ENCODE measurements at places on chromosomes 5 and 9.

- no peak for DNase-seq
Measured at GRCh38 chr5:10685115-10685521, 75.9 kb downstream of the DAP start.

DNA sequence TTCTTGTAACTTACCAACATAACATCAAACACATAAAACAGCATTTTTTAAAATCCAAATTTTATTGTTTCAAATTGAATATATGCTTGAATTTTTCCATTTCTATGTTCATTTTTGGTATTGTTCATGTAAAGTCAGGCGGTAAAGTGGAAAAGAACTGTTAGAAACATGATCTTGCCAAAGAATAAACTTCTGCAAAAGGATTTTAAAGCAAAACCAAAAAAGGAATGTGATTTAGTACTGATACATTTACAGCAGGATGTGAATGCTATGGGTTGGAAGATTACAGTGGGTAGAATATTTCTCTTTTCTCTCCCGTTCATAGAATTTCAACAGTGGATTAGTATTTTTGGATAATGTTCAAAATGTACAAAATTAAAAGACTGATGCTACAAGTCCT is 277.2 kb upstream of the MPDZ start:
- DNase-seq = no peak

DNA sequence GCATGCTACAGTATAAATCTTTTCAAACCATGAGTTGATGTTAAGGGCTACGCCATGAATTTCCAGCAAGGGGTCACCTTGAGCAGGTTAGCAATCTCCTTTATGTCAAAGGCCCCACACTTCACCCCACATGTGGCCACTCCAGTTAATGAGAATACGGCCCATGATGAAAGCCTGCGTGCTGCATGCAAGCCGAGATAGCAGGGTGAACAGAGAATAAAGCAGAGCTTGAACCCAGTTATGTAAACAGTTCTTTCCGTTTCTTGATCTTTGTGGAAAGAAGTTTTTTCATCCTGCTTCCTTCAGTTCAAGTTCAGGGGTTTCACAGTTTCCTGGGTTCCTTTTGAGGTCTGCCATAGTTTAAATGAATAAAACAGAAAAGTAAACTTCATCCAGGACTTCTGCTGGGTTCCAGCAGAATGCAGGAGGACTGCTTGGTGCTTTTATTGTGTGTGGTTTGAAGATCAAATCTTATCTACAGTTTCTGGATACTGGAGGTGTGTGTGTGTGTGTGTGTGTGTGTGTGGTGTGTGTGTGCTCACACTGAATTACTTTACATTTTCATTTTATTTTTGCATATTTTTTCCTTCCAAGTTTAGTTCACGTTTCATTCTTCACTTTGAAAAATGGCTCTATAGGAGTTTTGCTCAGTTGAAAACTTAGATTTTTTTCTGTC is 87.1 kb downstream of the HMHB1 start:
- no peak for DNase-seq

GRCh38 chr9:37555786-37556185 is 20.4 kb downstream of the FBXO10 start:
- no peak for DNase-seq

- no peak for DNase-seq
Measured at GRCh38 chr5:77379558-77380061, 112.5 kb downstream of the WDR41 start.

GRCh38 chr5:142717582-142718215 is 31.8 kb upstream of the FGF1 start:
- DNase-seq = no peak

- no peak for DNase-seq
Measured at GRCh38 chr5:142017832-142018427, 5.1 kb upstream of the GNPDA1 start.

DNA sequence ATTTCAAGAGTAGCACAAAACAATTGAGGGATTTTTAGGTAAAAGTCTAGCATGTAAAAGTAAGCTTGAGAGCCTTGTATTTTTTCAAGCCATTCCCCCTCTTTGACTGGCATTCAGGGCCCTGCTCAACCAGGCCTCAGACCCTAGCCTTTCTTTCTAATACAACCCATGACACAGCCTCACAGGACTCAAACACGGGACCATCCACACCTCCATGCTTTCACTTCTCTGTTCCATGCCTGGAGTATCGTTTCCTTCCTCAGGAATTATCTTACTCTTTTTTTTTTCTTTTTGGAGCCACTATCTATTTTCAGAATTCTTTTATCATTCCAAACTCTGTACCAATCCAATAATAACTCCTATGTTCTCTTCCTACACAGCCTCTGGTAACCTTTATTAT is 560.2 kb upstream of the CLINT1 start:
- DNase-seq = no peak

GRCh38 chr5:54709096-54709495 is 191.5 kb downstream of the SNX18 start:
- no peak for DNase-seq

- DNase-seq = no peak
Measured at GRCh38 chr5:168291342-168291963, at the start of gene WWC1. Gene WWC1, plus strand, starts transcription at chr5:168291645. Its CDS starts 508 bp downstream, at chr5:168292153.

GRCh38 chr5:131463656-131464055 is 171.4 kb downstream of the RAPGEF6 start:
- no peak for DNase-seq

GRCh38 chr9:136943291-136944211 is 987 bp downstream of the FBXW5 start:
- no peak for DNase-seq

GRCh38 chr5:30380228-30380627 is 813.3 kb upstream of the CDH6 start:
- no peak for DNase-seq

DNA sequence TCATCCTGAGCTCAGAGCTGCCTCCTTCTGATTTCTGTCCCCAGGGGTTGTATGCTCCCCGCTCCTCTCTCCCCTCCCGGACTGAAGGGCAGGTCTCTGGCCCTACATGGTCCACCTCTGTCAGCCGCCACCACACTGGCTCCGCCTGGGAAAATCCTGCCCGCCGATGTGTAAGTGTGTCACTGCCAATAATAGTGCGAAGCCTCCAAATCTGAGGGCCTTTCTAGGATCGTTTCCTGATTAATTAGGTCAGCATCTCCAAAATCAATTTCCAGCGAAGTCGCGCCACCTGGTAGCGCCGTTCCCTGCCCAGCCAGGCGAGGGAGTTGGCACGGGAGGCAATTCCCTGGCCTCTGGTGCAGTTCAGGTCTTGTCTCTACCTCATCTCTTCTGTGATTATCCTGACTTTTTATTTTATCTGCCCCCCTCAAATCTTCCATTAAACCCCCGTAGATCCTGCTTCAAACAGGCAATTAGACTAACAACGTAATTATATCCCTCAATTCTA is 73.5 kb downstream of the ZNF618 start:
- DNase-seq = no peak

GRCh38 chr5:109529520-109529919 is 119.7 kb upstream of the PJA2 start:
- DNase-seq = no peak

DNA sequence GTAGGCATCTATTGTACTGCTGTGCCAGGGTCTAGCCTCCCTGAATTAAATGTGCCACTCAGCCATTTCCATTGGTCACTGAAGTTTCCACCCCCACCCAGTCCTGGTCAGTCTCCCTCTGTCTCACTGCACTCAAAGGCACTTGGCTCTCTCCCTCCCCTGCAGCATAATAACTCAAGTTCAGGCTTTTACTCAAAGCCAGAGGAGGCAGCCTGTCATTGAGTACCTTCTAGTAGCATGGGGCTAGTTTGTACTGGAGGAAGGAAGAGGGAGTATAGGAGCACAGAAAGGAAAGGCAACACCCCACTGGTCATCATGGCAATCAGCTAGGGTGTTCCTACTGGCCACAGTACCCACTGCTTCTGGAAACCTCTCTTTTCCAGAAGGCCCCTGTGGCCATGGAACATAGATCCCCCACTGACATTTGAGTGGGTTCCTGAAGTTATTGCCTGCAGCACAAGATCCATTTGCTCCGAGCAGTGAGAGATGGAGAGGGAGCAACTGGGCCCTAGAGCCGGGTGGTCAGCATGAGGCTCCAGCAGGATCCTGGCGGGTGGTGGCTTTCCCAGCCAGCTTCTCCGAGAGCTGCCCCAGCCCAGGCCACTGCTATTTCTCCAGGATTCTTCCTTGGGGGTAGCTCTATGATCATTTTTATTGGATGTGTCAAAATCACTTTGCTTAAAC is 89.9 kb upstream of the CPEB4 start:
- no peak for DNase-seq

DNA sequence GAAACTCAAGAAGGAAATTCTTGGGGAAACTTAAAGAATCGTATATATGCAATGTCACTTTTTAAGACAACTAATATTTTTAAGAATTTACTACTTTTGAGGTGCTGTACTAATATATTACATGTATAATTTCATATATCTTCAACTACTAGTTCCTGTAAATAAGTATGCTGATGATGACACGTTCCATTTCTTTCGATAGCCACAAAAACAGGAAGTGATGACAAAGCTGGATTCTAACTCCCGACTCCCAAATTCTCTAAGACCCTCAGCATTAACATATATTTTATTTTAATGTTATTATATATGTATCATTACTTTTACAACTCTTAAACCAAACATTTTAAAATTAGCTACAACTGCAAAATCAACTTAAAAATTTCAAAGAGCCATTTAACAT is 74.8 kb downstream of the STK32A start:
- DNase-seq = no peak

DNA sequence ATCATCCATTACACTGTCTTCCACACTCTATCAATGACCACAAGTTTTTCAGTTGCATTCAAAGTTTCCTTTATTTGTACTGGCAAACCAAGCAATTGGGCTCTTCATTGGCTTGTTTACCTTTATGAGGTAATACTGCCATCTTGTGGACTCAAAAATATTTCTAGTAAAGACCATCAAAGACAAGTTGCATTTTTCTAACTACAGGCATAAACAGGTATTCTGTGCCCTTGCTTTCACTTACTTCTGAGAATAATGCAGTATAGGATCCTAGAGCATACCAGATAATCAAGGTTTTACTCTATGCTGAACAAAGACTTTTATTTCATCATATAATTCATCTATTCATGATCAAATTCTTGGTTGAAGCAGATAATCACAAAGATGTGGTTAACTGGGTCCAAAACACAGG is 173.7 kb upstream of the POU5F2 start:
- peak; percentile 20 for DNase-seq

GRCh38 chr5:39226100-39226451 is 6.7 kb upstream of the FYB1 start:
- no peak for DNase-seq

GRCh38 chr9:37083654-37084053 is 36.7 kb upstream of the ZCCHC7 start:
- DNase-seq = no peak

GRCh38 chr5:97544678-97545077 is 361.6 kb upstream of the RIOK2 start:
- no peak for DNase-seq

- no peak for DNase-seq
Measured at GRCh38 chr9:89591274-89592212, 13.3 kb upstream of the GADD45G start.

DNA sequence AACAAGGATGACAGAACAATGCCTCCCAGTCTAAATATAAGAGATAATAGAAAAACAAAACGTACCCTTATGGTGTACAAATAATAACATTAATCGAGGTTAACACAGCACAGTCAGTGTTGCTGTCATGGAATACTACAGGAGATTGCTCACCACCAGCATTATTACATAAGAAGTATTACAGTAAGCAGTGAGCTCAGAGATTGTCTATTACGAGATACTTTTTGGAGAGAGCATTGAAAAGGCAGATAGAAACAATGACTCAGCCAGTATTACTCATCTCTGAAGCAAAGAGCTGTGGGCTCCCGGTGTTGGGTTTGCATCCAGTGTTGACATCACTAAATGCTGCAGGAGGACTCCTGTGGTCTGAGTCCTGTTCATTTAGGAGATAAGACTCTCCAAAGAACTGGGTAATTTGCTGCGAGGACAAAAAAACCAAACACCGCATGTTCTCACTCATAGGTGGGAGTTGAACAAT is 191.9 kb upstream of the SEMA6A start:
- peak; percentile 79 for DNase-seq

GRCh38 chr5:16929831-16930230 is 6.3 kb downstream of the MYO10 start:
- DNase-seq = no peak

DNA sequence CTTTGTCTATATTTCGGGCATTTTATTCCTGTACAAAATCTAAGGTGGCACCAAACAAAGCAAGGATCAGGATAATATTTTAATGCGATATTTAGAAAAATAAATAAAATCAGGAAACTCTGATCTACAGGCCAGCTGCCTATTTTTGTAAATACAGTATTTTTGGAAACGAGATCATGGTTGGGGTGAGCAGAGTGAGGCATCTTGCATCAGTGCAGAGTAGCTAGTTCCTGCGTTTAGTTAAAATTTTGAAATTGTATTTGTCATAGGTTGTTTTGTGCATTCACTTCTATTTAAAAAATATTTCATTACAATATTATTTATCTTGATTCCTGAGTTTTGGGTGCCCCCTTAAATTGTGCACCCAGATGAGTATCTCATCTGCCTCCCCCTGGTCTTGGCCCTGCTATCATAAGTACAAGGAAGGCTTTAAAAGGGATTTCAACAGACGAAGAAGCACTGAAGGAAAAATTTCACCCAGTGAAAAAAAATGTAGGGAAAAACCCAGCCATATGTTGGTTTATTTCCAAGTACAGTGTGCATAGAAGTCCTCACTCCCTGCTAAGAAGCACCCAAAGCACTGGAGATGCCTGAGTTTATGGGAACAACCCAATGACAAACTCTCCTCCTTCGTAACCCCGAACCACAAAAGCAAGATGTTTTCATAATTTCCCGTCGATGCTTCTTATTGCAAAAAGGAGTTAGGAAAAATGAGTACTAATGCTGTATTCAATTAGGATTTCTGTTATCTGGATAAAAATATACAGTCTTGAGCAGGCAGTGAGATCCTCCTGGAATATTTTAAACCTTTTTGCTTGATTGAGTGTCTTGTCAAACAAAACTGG is 304.7 kb upstream of the CLINT1 start:
- DNase-seq = no peak

DNA sequence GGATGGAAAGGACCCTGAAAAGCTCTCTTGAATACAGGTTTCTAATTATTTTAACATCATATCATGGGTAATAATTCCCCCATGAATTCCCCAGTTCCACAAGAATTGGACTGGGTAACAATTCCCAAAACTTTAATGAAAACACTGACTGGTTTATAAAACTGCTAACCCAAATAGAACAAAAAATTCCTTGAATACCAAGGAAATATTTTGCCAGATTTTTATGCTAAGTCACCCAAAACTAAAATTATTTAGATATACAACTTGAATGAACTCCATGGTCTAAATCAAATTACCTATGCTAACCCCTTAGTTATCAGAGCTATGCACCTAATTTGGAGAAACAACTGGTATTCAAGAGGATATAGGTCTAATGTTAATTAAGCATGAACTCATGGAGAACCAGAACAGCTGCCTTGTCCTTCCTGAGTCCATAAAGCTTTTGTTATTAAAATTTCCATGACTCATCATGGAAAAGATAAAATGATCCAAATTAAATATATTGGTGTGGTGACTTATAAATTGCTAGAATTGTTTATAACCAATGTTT is 164.9 kb upstream of the TUT7 start:
- DNase-seq = no peak

- no peak for DNase-seq
Measured at GRCh38 chr9:121598167-121598964, 53.1 kb upstream of the DAB2IP start.
